ENCODE measurements at places on chromosomes 6 and 20.
A peak's percentile ranks its signal among the peaks of the same experiment; 100 is the strongest.

GRCh38 chr6:28696167-28696566, 170.5 kb downstream of the GPX5 start:
- DNase-seq: no peak

DNA sequence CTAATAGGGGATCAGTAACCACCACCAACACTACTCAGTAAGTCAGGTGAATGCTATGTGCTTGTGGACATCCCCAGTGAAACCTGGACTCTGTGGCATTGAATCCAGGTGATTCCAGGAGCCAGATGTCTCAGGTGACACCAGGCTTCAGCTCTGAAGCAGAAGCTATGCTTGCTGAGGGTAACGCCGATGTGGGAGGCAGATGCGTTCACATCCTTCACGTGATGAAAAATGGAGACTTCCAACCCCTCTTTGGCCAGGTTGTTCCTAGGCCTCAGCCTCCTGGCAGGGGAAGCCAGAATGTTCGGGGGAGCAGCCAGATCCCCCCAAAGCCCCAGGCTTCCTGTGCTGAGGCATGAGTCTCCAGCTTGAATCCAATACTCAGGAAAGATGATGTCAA, 209.8 kb upstream of the PDE10A start:
- DNase-seq: no peak

DNA sequence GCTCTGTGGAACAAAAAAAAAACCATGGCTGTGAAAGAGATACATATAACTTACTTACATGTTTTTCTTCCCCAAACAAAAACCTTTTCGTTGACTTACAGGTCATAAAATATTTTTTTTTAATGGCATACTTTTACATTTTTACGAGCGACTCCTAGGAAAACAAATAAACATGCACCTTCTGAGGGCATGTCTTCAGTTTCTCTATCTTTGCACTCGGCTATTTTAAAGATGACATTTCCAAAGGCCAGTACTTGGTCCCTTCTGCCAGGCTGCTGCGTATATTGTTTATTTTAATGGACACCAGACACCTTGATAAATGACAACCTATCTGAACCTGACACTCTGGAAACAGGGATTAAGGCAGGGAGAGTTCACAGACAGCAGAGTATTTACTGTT, 49.4 kb downstream of the PIGU start:
- DNase-seq: no peak

DNA sequence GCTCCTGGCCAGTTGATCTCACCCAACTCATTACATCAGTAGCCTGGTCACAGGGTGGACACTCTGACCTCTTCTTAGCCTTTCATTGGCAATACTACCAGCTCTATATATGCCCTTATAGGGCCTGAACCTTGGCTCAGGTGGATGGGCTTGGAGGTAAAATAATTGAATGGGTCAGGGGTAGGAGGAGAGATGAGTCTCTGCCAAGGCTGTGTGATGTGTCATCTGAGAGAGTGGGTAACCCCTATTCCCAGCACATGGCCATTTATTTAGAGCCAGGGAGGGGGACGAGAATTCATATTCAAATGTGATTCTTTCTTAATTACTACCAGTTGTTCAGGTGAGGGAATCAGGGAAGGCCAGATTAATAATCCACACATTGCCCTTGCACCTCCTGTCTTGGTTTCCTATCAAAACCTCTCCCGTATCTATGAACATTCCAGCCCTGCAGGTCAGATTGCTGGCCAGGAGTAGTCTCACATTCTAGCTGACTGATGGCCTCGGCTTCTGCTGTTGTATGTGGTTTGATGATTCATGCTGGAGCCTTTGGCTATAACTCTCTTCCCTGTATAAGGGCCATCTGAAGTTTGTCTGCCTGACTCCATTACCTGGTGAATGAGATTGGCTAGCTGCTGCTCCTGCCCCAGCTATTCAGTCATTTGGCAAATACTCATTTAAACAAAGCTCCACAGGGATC, 13.4 kb downstream of the C20orf173 start:
- peak; percentile 59 for DNase-seq

DNA sequence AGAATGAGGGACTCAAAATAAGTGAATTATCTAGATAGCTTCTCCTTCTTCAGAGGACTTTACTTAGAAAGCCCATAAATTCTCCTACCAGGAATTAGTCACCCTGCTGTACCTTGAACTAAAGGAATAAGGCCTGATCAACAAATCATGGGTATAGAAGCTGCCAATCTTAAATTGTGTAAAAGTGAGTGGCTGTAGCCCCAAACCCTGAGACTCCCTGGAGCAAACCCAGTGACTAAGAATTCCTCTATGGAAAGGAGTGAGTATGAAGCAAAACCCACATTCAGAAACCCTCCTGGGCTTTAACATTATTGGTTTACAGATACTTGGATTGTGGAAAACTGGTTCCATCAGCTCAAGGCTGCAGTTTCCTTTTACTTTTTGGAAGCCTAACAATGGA, 285.8 kb upstream of the TBX18 start:
- DNase-seq: no peak

GRCh38 chr20:13661070-13661685, 22.4 kb upstream of the TASP1 start:
- no peak for DNase-seq

GRCh38 chr6:142746524-142746923, 198.5 kb downstream of the HIVEP2 start:
- DNase-seq: no peak

- no peak for DNase-seq
Measured at GRCh38 chr20:32241807-32242206, 34.1 kb downstream of the POFUT1 start.

- no peak for DNase-seq
Measured at GRCh38 chr6:83430611-83431544, at the start of gene ME1. TSS of gene ME1 (minus strand) at chr6:83431051. CDS start at chr6:83430954, 97 bp downstream.

- DNase-seq: no peak
Measured at GRCh38 chr6:5537967-5538366, 276.7 kb downstream of the FARS2 start.

DNA sequence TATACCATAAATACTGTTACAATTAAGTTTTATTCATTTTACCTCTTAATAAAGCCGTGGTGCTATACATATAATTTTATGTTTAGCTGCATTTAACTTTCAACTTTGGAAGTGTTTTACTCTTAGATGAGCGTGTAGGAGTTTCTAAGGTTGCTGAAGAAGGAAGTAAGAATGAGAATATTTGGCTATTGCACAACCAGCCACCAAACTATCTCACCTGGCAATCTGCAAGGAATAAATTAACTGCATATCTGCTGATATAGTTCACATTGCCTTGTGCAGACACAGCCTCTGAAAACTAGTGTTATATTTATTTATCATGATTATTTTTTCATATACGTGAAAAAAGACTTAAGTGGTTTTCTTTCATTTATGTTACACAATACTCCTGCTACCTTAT, 230.4 kb downstream of the PLCB1 start:
- DNase-seq: no peak

DNA sequence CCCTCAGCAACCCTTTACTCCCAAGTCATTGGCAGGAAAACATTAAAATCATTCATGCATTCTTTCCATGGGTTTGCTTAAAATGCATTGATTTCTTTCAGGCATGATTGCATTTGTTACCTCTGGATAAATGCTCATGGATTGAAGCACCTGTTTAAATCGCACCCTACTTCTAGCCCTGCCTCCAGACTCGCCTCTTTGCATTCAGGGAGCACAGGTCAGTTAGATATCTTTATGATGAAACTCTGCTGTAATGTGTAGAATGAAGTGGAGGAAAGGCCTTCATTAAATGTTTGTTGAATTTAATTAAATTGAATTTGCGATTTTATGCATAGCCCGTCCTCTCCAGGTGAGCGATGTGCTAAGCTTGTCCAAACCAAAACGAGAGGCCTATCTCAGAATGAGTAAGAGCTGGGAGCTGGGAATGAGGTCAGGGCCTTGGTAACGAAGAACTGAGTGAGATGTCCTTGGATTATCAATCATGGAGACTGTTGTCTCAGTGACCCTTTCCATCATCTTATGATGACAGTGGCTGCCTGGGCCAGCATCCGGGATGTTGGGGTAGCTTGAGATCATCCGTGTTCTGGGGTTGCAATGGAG, 210.1 kb downstream of the SYNDIG1 start:
- DNase-seq: no peak

- no peak for DNase-seq
Measured at GRCh38 chr6:30897882-30898281, 10.1 kb upstream of the GTF2H4 start.

GRCh38 chr6:75752365-75752764, 3.3 kb downstream of the MYO6 start:
- no peak for DNase-seq

DNA sequence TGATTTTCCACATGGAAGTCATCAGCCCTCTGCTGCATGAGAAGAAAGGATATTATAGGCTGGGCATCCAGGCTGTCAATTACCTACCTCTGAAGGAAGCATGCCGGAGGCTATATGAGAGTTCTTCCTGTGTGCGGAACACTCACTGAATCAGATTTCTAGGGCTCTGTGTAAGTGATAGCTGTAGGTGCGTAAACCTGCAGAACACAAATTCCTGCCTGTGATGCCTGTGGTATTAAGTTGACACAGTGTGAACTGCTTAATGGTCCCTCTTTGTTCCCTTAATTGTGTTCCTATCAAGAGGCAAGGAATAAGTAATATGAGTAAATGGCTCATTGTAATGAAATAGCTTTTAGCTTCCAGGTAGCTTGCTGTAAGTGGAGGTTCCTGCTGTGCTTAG, 103.3 kb downstream of the ANKS1A start:
- no peak for DNase-seq

DNA sequence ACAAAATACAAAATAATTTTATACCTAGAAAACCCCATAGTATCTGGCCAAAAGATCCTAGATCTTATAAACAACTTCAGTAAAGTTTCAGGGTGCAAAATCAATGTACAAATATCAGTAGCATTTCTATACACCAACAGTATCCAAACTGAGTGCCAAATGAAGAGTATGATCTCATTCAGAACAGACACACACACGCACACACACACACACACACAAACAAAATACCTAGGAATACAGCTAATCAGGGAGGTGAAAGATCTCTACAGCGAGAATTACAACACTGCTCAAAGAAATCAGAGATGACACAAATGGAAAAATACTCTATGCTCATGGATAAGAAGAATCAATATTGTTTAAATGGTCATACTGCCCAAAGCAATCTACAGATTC, 49.2 kb downstream of the TOMM6 start:
- DNase-seq: peak; percentile 27

DNA sequence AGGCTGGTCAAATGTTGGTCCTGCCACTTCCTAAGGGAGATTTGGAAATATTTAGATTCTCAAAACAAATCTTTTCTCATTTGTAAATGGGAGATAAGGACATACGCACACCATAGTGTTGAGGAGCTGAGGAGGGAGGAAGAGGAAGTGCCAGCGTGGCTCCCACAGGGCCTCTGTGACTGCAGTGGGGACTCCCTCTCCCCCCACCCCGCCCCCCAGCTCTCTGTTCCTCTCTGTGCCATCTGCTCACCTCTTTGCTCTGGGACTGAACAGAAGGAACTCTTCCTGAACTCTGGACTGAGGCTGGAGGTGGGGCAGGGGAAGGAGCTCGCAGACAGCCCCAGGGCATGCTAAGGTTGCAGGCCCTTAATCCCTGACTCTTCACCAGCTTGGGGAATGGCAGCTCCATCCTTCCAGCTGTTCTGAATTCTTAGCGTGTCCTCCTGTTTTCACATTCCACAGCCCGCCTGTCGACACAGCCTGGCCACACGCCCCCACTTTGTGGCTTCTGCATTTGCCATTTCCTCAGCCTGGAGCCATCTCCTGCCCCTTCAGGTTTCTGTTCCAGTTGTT, 11.4 kb downstream of the DDX27 start:
- DNase-seq: peak; percentile 23

DNA sequence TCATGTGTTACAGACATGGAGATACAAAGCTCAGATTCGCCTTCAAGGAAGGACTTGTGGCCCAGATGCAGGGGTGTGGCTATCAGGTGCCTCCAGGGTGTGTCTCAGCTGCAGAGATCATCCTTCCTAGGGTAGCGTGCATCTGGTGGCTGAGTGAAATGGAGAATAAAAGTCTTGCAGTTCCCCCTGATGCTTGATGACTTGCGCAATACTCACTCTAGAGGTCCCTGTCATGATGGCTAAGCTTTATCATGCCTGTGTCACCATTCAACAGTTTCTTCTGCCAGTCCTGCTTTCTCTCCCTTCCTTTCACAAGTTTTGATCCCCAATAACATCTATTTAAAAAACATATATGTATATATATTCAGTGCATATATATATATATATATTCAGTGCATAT, 228.1 kb downstream of the PAX1 start:
- no peak for DNase-seq

- no peak for DNase-seq
Measured at GRCh38 chr20:24980291-24981053, 12.1 kb downstream of the APMAP start.

- DNase-seq: no peak
Measured at GRCh38 chr6:148175550-148176188, 167.0 kb upstream of the SASH1 start.

- no peak for DNase-seq
Measured at GRCh38 chr20:49694450-49695071, 19.1 kb downstream of the B4GALT5 start.

- DNase-seq: no peak
Measured at GRCh38 chr6:88662163-88662580, 301.2 kb downstream of the RNGTT start.

DNA sequence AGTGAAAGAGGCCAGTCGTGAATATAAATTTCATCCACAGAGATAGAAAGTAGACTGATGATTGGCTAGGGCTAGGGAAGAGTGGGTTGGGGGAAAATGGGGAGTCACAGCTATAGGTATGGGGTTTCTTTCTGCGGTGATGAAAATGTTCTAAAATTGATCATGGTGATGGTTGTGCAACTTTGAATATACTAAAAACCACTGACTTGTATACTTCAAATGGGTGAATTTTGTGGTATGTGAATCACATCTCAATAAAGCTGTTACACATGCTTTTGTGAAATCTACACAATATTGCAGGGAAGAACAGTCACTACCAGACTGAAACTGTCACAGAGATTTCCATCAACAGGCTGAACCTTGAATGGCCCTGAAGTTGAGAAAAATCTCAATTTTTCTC, 61.5 kb downstream of the LYRM4 start:
- DNase-seq: no peak

DNA sequence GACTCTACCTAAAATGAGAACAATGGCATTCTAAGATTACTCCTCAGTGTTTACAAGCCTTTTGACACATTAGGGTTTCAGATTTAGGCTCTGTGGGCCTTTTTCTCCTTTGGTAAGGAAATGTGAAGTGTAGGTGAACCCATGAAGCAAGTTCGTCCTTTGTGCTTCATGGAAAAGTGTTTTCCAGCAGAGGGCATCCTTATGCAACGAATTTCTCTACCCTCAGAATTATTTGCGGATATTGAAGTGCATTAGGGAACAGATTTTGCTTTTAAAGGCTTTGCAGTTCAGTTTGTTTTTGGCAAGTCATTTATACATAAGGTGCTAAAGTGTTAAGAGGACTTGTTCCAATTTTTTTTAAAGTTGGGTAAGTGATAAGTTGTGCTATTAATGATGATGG, 55.7 kb upstream of the FERMT1 start:
- no peak for DNase-seq
